Neural progenitor cell (in vitro differentiated cells): ENCODE measurements at places on chromosomes 2 and 18. TPM values are rescaled to one million over a fixed set of nuclear protein-coding genes. Genes with fewer than 3 reads are reported as not detected.
A peak's percentile ranks its signal among the peaks of the same experiment; 100 is the strongest.

GRCh38 chr2:3689998-3690748 lies 13.2 kb upstream of the DCDC2C start:
- H3K27me3 ChIP-seq = no peaks in the 10 kb centered on the region
- no peaks in the 10 kb centered on the region for H3K36me3 ChIP-seq
- H3K27ac ChIP-seq = no peak overlapping the region
- no peak for DNase-seq
- no peak overlapping the region for H3K4me3 ChIP-seq
- no peaks in the 10 kb centered on the region for H3K4me1 ChIP-seq

DNA sequence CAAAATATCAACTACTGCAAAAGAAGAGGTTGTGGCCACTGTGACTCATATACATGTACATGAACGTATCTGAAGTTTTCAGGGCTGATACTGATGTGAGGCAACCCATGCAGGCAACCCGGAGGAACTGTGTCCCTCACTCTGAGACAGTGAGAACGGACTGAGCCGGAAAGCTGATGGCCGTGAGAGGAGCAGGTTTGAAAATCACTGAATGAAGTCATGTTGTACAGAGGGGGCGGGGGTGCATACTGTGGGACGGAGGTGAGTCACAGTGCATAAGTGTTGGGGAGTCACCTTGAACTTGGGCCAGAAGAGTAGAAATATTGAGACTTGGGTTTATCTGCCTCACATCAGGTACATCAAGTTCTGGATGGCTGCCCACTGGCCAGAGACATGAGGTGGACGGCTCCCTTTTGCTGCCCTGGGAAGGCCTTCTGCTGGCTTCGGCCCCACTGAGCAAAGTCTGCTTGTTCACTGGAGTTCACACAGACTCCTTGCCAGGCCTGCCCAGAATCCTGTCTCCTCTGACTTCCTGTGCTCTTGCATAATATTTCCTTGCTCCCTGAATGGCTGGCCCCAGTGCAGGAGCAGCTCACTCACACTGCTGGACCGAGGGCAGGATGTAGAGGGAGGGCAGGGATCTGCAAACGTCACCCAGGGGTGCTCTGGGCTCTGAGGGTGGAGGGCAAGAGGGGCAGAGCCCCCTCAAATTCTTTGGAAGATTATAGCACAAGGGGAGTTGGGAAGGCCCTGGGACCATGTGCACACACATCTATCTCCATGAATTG lies 18.1 kb downstream of the EPAS1 start:
- no peak overlapping the region for H3K27ac ChIP-seq
- DNase-seq = no peak
- H3K36me3 ChIP-seq = no peaks in the 10 kb centered on the region
- H3K4me1 ChIP-seq = no peaks in the 10 kb centered on the region
- H3K27me3 ChIP-seq = no peaks in the 10 kb centered on the region

GRCh38 chr2:165697748-165698443 lies 96.2 kb downstream of the GALNT3 start:
- peaks cover 52% of the 10 kb centered on the region for H3K4me1 ChIP-seq
- H3K36me3 ChIP-seq = no peaks in the 10 kb centered on the region
- H3K27me3 ChIP-seq = no peaks in the 10 kb centered on the region
- peak overlapping the region; percentile 18 for H3K4me3 ChIP-seq
- DNase-seq = peak; percentile 37

GRCh38 chr2:163213661-163214081 lies 375.1 kb upstream of the KCNH7 start:
- no peak overlapping the region for H3K4me3 ChIP-seq
- peaks cover 11% of the 10 kb centered on the region for H3K4me1 ChIP-seq
- no peaks in the 10 kb centered on the region for H3K36me3 ChIP-seq
- DNase-seq = no peak

GRCh38 chr2:52536929-52537460 lies 1230.6 kb upstream of the CHAC2 start:
- H3K27me3 ChIP-seq = no peaks in the 10 kb centered on the region
- H3K4me3 ChIP-seq = no peak overlapping the region
- no peaks in the 10 kb centered on the region for H3K4me1 ChIP-seq
- DNase-seq = no peak
- no peak overlapping the region for H3K27ac ChIP-seq

MARCHF7 gene
- total RNA-seq = 232 and 394 TPM in 2 replicates
